ENCODE measurements at places on chromosomes 4 and X.
A peak's percentile ranks its signal among the peaks of the same experiment; 100 is the strongest.

DNA sequence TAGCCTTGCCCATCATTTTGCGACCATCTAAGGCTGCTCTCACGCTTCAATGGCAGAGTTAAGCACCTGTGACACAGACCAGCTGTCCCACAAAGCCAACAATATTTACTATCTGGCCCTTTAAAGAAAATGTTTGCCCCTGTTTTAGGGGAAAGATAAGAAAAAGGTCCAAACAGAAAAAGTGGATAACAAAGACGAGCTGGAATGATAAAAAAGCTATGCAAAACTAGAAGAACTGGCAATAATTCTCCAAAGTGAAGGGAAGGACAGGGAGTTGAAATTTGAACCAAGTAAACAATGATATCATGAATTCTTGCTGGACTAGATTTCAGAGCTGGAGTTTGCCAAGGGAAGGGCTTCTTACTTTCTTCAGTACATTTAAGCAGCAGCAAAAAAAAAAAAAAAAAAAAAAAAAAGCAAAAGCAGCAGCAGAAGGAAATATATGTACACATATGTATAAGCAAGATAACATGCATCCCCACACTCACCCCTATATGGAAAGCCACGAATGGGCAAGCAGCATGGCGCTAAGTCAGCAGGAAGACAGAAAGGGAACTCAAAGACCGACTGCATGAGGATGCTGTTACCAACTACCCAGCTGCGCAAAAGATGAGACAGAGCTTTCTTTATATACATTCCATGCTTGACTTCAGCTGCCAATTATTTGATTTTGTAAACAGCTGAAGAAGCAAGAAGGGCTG, 12.5 kb downstream of the TRAPPC2 start:
- peak; percentile 44 for DNase-seq

- peak; percentile 74 for DNase-seq
Observed at GRCh38 chrX:10900585-10901289, 210.4 kb upstream of the HCCS start.

- DNase-seq: no peak
Observed at GRCh38 chr4:36099509-36099908, 144.8 kb downstream of the ARAP2 start.

GRCh38 chr4:137960371-137961050, 281.6 kb downstream of the SLC7A11 start:
- DNase-seq: peak; percentile 86

DNA sequence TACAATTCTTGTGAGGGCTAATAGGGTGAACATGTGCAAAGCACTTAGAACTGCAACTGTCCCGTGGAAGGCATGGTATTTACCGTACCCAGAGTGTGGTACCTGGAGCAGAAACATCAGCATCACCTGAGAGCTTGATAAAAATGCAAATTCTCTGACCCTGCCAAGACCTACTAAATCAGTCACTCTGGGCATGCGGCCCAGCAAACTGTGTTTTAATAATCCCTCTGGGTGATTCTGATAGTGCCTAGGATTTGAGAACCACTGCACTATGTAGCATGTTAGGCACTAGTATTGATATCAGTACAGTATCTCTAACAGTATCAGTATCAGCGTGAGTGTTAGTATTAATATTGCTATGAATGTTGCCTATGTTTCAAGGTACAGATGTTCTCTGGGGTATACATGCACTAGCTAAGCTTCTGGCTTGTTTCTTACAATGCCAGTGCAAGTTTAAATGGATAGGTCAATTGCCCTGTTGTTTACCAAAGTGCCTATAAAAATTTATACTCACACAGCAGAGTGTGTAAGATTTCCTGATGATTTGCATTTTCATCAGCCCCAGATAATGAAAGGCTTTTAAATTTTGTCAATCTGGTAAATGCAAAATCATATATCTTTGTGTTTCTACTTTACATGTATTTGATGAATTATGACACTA, 354.0 kb downstream of the HS3ST1 start:
- DNase-seq: no peak

- DNase-seq: no peak
Observed at GRCh38 chr4:123731035-123731434, 334.4 kb downstream of the SPRY1 start.

- DNase-seq: no peak
Observed at GRCh38 chr4:13306356-13306755, 177.8 kb downstream of the RAB28 start.

GRCh38 chr4:151407466-151408379, 1.3 kb upstream of the FHIP1A start:
- DNase-seq: no peak

GRCh38 chr4:162499478-162499877, 335.7 kb upstream of the FSTL5 start:
- DNase-seq: no peak

GRCh38 chr4:86366920-86367319, 7.1 kb upstream of the MAPK10 start:
- DNase-seq: no peak

DNA sequence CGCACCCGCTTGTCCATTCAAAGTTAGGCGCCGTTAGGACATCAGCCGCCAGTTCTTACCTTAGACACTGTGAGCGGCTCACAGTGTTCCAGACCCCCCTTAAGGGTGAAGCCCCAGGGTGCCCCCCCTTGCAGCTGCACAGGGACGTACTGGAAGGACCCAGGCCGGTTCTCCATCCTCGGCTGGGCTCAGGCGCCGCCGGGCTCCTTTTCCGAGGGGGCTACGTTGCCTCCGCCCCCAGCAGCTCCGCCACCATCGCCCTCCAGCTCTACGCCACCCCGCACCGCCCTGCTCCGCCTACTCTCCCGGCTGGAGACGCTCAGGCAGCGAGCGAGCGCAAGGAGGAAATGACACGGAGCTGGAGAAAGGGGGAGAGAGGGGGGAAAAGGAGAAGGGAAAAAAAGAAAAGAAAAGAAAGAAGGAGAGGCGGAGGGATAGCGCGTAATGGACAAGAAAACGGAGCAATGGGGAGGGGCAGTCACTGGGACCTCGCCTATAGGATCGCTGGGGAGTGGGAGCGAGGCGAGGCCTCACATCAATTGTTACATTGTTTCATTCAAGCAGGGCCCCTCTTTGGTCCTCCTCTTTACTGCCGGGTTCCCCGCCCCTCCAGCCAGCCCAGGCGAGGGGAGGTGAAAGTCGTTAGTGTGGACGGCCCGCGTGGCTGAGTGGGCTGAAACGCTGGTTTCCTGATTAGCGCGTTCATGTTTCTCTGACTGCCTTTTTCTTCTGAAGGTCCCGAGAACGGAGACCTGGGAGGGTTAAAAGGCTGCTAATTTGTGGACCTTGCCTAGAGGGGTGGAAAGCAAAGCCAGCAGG, at the start of gene SHROOM4:
TSS of gene SHROOM4 (minus strand) at position 352 of the 819 bp plus-strand sequence. CDS start at position 176, 176 bp downstream.
- DNase-seq: peak; percentile 77

DNA sequence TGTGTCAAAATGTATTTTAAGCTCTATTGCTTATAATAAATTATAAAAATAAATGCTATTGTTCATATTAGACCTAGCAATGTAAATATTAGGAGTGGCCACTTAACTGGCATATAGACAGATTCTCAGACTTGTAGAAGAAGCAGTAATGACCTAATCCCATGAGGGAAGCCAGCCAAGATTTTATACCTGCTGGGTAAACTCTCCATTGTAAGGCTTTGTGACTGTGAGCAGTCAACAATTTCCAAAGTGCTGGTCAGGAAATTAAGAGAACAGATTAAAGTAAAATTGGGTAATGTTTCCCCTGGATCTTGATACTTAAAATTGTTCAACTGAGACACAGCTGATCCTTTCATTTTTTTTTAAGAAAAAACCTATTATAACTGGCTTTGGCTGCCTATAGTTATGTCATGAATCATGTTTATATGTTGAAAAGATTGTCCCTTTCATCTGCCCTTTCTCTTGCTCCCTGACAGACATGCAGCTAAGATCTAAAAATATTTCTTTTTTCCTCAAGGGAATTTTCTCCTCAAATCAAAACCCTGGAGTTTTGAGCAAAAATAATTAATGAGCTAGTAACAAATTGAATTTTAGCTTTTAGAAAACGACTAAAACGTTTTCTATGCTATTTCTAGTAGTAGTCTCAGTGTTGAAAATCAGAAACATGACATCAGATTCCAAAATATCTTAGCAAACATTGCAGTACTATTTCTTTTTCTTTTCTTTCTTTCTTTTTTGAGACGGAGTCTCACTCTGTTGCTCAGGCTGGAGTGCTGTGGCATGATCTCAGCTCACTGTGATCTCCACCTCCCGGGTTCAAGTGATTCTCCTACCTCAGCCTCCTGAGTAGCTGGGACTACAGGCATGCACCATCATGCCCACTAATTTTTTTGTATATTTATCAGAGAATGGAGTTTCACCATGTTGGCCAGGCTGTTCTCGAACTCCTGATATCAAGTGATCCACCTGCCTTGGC, 77.9 kb downstream of the ADGRL3 start:
- no peak for DNase-seq

- no peak for DNase-seq
Observed at GRCh38 chr4:814312-814850, 11.5 kb downstream of the CPLX1 start.

DNA sequence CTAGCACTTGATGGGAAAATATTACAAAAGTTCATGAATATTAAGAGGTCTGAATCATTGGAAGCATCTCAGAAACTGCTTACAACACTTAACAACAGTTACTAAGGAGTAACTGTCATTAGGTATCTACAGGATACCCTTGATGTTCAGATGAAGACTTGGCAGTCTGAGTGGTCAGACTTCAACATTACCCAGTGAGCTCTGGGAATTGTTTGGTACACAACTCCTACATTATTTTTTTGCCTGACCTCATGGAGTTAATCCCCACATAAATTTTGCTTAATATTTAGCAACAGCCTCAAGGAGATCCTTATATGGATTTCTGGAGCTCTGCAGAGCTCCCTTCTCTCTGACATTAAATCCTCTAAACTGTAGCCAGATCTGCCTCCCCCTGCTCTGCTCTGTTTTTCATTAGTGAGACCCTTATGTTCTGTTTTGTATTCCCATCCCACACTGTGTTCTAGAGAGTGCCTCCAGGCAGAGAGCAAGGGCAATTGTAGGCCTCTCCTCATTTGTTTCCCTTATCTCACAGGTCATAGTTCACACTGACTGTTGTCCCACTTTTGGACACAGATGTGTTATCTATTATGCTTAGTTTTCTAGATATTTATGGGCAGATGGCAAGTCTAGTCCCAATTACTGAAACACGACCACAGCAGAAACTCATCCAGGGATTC, 368.8 kb downstream of the GASK1B start:
- DNase-seq: no peak

- no peak for DNase-seq
Observed at GRCh38 chr4:24688453-24688852, 104.1 kb upstream of the DHX15 start.

GRCh38 chr4:53128706-53129357, 237.0 kb downstream of the SCFD2 start:
- DNase-seq: no peak

- peak; percentile 24 for DNase-seq
Observed at GRCh38 chr4:126969360-126970235, 663.2 kb upstream of the INTU start.

DNA sequence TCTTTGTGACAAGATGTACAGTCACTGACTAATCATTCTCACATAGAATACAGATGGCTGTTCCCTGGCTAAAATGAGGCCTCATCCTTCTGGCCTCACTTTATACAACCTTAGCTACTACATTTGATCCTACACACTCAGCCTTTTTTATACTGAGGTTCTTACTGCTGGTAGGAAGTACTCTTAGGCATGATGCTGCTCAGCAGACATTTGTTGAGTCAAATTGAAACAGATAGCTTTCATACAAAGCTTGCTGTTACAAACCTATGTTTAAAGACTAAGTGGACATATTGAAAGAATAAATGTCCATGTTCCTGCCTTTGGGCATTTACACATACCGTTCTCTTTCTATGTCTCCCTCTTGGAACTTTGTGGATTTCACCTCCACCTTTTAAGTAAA, 154.9 kb downstream of the NPFFR2 start:
- no peak for DNase-seq

GRCh38 chrX:16586377-16587112, 63.4 kb upstream of the S100G start:
- no peak for DNase-seq

DNA sequence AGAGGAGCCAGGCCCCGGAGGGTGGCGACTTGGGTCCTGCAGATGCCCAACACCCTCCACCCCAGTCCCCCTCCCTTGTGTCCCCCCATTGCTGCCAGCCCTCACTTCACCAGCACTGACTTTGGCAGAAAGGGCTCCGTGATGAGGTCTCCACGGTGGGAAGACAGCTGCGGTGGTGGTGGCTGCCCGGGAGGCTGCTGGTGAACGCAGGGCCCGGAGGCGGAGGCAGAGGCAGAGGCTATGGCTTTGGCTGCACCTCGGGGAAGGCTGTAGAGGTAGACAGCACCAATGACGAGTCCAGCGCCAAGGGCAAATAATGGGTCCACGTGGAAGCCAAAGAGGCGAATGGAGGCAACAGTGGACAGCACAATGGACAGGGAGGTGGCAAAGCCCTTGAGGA, 6.8 kb downstream of the SLC35A2 start:
- no peak for DNase-seq

DNA sequence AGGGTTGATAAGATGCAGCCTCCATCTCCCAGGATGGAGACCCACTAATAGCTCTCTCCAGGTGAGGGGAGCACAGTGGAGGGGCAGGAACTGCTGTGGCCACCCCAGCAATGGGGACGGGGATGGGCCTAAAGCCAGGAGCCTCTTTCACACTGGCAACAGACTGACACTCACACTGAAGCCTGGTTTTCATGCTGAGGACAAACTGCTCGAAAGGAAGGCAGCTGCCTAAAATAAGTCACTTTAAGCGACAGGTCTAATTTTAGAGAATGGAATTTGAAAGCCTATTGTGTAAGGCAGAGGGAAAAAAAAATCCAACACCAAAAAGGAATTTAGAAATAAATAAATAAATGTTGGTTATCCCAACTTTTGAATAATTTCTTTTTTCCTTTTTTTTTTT, 104.4 kb downstream of the SLC2A9 start:
- DNase-seq: no peak

- DNase-seq: no peak
Observed at GRCh38 chrX:69021141-69021960, 143.9 kb downstream of the PJA1 start.

- no peak for DNase-seq
Observed at GRCh38 chr4:37236165-37236564, 8.4 kb upstream of the NWD2 start.

Measured in fibroblast of skin of back (primary cell).